ENCODE measurements at places on chromosomes 3 and 15.

GRCh38 chr3:134937256-134938028 lies 142.4 kb downstream of the EPHB1 start:
- peak; percentile 16 for DNase-seq

- no peak for DNase-seq
Observed at GRCh38 chr3:42088803-42089530, 2.2 kb upstream of the TRAK1 start.

GRCh38 chr3:38829404-38829803 lies 13.4 kb upstream of the SCN10A start:
- DNase-seq: peak; percentile 75

- DNase-seq: peak; percentile 8
Observed at GRCh38 chr3:7788881-7789280, 712.7 kb upstream of the LMCD1 start.

GRCh38 chr3:132079147-132079546 lies 44.3 kb upstream of the CPNE4 start:
- peak; percentile 32 for DNase-seq

GRCh38 chr3:13332158-13332557 lies 88.0 kb downstream of the NUP210 start:
- no peak for DNase-seq

- no peak for DNase-seq
Observed at GRCh38 chr3:50338965-50339364, 1.7 kb downstream of the RASSF1 start.

GRCh38 chr3:36257158-36257852 lies 123.0 kb upstream of the STAC start:
- no peak for DNase-seq

GRCh38 chr15:52804526-52805081 lies 14.5 kb upstream of the ONECUT1 start:
- DNase-seq: no peak

DNA sequence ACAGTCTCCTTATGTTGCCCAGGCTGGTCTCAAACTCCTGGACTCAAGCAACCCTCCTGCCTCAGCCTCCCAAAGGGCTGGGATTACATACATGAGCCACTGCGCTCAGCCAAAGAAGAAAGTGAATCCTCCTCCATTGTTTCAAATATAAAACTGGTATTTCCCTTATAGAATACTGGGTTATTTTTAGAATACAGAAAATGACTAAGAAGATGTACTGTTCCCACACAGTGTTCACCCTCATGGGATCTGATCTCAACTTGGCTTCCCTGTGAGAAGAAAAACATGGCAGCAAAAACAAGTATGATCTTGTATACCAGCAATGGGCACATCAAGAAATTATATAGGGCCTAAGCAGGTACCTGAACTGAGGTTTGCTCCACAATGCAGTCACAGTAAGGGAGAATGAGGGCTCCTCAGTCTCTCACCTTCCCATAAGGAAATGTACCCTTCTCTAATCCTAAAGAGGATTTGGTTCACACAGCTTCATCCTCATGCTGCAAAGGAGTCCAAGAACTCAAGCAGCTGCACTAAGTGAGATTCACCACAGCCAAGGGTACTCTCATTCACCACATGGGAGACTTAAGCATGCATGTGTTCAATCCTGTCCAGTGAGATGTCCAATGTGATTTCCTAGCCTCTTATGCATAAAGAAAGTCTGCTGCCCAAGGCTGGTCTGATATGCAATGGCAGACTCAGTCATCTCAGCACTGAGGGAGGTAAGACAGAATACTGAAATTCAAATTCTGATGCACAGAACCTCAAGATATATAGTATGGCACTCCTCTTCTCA lies 25.8 kb downstream of the USP4 start:
- DNase-seq: no peak

GRCh38 chr15:88805031-88805780 lies 2.0 kb downstream of the ACAN start:
- DNase-seq: no peak

GRCh38 chr15:65233696-65234095 lies 22.4 kb upstream of the CILP start:
- no peak for DNase-seq

DNA sequence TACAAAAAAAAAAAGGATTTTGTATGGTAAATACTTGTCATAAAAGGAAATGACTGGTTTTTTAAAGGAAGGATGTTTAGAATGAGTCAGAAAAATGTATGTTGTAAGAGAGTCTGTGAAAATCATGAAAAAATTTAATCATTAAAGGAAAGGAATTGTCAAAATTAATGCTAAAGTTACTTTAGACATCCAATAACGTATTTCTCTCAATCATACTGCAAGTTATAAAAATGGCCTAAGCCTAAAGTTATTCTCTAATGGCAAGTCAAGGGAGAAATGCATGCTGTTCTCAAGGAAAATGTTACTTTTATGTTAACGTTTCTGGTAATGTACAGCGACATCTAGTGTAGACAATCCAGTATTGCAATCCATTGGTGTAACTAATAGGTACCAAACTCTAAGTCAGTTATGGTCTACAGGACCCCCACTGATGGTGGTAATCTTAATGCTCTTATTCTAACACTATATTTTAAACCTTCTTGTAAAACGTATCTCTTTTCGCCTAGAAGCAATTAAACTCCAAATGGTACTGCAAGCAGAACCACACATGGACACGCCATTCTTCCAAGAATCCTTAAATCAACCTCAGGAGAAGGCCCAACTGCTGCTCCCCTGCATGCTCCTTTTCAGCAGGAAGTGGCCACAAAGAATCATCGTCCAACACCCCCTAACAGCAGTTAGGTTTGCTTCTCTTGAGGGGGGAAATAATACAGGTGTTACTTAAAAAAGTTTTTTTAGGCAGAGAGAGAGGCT lies 35.2 kb downstream of the NCEH1 start:
- peak; percentile 71 for DNase-seq

GRCh38 chr3:102682741-102683140 lies 247.9 kb downstream of the ZPLD1 start:
- DNase-seq: no peak

GRCh38 chr3:169494982-169495381 lies 168.5 kb downstream of the MECOM start:
- no peak for DNase-seq

GRCh38 chr3:196159952-196160804 lies 51.0 kb downstream of the ZDHHC19 start:
- DNase-seq: peak; percentile 74

GRCh38 chr15:49978121-49978520 lies 140.9 kb downstream of the ATP8B4 start:
- no peak for DNase-seq

GRCh38 chr3:186909078-186909853 lies 21.1 kb upstream of the ST6GAL1 start:
- no peak for DNase-seq

DNA sequence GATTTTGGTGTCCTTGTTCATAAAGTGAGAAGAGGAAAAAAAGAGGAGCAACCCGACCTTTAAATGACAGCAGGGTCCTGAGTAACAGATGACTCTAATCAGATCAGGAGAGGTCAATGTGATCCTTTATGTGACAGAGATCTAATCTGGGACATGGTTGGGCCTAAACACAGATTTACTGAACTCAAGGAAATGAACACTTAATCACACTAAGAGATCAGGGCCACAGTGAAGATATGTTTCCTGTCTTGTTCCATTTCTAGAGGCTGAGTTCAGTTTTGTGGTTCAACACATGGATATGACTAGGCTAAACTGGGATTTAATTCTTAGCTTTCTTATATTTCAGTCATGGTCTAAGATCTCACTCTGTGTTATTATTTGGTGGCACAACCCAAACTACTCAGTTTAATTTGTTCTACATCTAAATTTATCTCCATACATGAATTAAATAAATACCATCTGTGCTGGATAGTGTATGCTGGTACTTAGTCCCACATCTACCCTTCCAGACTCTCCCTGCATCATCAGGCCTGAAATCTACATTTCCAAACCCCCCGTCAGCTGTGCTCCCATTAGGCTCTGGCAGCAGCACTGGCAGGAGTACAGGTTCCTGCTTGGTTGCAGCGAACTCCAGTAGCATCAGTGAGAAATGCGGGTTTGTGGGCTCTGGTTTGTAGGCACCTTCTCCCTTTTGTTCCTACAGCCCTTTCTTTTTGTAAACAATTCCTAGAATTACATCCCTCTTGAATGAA lies 22.6 kb downstream of the SFMBT1 start:
- DNase-seq: no peak

- peak; percentile 83 for DNase-seq
Observed at GRCh38 chr3:87088993-87089841, 98.3 kb upstream of the VGLL3 start.

GRCh38 chr15:39770748-39771689 lies 11.6 kb downstream of the FSIP1 start:
- peak; percentile 54 for DNase-seq

DNA sequence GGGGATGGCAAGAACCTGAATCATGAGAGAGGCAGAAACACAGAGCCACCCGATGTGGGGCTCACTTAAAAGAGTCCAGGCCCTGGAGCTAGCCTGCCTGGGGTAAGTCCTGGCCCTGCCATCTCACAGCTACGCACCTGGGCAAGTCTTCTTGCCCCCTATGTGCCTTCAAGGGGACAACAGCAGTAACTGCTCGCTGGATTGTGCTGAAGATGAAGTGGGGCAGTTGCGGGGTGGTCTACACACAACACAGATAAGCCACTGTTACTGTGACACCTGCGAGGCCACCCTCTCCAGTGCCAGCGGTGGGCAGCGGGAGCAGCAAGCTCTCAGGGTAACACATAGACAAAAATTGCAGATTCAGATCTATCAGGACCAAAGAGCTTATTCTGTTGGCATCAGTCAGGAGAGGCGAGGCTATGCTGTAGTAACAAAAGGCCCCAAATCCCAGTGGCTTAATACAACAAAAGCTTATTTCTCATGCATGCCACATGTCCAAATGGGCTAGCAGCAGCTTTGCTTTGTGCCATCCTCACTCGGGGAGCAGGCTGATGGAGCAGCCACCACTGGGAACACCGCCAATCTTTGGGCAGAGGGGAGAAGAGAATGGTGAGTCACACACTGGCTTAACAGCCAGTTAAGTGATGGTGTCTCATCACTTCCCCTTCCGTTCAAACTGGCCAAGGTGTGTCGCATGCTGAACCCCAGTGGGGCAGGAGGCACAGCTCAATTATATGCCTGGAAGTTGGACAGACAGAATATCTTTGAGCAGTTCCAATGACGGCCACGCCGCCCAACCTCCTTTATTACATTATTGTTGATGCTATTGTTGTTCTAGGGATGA lies 78.3 kb downstream of the WNT7A start:
- DNase-seq: peak; percentile 31

- DNase-seq: no peak
Observed at GRCh38 chr3:185934174-185934557, 3.6 kb downstream of the TRA2B start.

- peak; percentile 88 for DNase-seq
Observed at GRCh38 chr3:184426691-184427141, 46.9 kb downstream of the CHRD start.

GRCh38 chr3:188926741-188927511 lies 244.8 kb upstream of the TPRG1 start:
- peak; percentile 76 for DNase-seq

DNA sequence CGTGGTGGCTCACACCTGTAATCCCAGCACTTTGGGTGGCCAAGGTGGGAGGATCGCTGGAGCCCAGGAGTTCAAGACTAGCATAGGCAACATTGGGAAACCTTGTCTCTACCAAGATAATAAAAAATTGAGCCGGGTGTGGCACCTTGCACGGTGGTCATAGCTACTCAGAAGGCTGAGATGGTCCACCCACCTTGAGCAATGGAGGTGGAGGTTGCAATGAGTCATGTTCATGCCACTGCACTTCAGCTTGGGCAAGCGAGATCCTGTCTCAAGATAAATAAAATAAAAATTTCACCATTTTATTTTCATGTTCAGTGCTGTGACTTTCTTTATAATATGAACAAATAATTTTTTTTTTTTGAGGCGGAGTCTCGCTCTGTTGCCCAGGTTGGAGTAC lies 12.5 kb downstream of the MAPK6 start:
- DNase-seq: no peak

DNA sequence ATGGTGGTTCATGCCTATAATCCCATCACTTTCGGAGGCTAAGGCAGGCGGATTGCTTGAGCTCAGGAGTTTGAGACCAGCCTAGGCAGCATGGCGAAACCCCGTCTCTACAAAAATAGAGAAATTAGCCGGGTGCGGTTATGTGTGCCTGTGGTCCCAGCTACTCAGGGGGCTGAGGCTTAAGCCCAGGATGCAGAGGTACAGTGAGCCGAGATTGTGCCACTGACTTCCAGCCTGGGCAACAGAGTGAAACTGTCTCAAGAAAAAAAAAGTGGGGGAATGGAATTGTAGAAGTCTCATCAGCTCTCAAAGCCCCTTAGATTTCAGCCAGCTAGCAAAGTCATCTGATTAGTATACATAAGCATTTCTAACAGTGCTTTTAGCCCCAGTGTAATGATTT lies 33.2 kb downstream of the TIPARP start:
- no peak for DNase-seq

- DNase-seq: no peak
Observed at GRCh38 chr15:89830639-89831038, 16.0 kb upstream of the ANPEP start.

DNA sequence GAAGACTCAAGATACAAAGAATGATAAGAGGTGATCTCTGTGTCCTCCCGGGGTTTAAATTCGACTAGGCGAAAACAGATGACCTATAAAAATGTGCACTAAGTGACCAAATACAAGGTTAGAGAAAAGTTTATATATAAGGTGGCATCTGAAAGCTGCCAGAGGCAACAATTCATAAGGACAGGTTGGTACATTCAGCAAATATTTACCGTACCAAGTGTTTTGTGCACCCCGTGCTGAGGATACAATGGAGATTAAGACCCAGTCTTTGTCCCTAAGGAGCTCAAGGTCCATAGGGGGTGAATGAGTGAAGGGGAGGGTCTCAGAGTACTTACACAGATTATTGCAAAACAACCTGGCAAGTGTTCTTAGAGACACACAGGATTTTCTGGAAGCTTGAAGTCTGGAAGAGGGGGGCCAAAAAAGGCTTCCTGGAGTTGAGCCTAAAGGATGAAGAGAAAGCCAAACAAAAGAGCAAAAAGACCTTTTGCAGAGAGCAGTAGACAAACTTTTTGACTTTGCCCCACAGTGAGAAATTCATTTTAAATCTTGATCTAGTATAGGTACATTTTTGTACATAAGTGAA lies 71.4 kb upstream of the LRIG1 start:
- DNase-seq: no peak

DNA sequence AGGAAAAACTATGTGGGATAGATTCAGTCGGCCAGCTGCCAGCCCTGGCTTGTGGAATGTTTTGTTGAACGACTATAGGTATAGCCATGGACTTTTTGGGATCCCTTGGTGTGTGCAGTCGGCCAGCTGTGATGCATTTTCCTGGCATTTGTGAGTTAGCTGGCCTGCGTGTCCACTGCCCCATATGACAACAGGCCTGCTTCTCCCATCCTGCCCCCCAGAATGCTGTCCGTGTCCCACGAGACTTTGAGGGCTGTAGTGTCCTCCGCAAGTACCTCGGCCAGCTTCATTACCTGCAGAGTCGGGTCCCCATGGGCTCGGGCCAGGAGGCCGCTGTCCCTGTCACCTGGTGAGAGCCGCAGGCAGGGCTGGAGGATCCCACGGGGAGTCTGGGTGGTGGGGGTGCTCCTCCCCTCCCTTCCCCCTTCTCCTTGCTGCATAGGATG lies 23.6 kb downstream of the PTPN23 start:
- peak; percentile 43 for DNase-seq
